GM19239 (cell line): ENCODE measurements at places on chromosomes 6 and 20.

- peak; percentile 46 for DNase-seq
Measured at GRCh38 chr6:11043961-11044711, at the start of gene ELOVL2. Gene ELOVL2, minus strand, starts transcription at chr6:11044305. Its CDS starts 75 bp downstream, at chr6:11044230.

- no peak for DNase-seq
Measured at GRCh38 chr6:42147138-42147562, 4.7 kb upstream of the C6orf132 start.

GRCh38 chr20:8678098-8678776, 390.6 kb upstream of the PLCB4 start:
- no peak for DNase-seq

DNA sequence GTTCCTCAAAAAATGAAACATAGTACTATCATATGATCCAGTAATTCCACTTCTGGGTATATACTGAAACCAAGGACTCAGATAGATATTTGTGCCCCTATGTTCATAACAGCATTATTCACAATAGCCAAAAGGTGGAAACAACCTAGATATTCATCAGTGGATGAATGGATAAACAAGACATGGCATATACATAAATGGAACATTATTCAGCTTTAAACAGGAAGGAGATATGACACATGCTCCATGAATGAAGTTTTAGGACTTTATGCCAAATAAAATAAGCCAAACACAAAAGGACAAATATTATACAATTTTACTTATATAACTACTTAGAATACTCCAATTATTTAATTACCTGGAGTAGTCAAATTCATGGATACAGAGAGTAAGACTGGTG, 16.4 kb downstream of the PLCB1 start:
- no peak for DNase-seq

DNA sequence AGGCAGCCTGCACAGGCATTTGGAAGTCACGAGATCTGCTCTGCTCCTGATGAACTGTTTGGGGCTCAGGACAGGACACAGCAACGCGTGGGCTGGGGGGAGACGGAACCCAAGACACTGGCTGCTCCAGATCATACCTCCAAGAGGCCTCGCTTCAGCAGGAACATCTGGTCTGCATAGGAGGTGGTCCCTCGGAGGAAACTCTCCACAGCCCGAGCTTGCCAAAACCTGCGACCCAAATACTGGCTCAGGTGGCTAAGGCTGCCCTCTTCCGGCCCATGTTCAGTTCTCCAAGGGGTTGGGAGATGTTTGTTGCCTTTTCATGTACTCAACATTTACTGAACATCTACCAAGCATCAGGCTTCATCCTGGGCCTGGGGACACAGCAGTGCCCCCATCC, 51.7 kb downstream of the MYH7B start:
- no peak for DNase-seq

GRCh38 chr6:28600245-28600644, 74.6 kb downstream of the GPX5 start:
- DNase-seq, result no peak

DNA sequence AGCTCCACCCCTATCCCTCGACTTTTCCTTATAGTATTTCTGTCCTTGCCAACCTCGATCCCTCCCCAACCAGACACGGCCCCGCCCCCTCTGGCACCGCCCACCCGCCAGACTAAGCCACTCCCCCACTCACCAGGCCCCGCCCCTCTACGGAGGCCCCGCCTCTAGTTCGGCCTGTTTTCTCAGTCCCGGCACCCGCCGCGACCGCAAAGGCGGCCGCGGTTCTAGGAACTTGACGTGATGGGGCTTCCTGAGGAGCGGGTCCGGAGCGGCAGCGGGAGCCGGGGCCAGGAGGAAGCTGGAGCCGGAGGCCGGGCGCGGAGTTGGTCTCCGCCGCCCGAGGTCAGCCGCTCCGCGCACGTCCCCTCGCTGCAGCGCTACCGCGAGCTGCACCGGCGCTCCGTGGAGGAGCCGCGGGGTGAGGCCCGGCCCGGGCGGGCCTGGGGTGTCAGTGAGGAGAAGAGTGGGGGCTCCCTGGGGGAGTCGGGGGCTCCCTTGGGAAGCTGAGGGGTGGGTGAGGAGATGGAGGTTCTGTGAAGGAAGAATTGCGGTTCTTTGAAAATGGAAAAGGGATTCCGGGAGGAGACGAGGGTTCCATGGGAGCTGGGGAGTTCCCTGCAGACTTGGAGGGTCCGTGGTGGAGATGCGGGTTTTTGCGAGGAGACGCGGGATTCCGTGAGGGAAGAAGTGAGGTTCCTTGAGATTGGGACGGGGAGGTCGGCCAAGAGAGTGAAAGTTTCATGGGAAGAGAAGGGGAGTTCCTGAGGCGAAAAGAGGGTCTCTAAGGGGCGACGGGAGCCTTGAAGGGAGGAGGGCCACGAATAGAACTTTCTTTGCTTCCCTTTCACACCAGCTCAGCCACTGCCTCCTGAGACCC, at the start of gene ACSS2:
TSS of gene ACSS2 (plus strand) at position 207 of the 877 bp plus-strand sequence. CDS start at position 241, 34 bp downstream.
- DNase-seq, result peak; percentile 57

DNA sequence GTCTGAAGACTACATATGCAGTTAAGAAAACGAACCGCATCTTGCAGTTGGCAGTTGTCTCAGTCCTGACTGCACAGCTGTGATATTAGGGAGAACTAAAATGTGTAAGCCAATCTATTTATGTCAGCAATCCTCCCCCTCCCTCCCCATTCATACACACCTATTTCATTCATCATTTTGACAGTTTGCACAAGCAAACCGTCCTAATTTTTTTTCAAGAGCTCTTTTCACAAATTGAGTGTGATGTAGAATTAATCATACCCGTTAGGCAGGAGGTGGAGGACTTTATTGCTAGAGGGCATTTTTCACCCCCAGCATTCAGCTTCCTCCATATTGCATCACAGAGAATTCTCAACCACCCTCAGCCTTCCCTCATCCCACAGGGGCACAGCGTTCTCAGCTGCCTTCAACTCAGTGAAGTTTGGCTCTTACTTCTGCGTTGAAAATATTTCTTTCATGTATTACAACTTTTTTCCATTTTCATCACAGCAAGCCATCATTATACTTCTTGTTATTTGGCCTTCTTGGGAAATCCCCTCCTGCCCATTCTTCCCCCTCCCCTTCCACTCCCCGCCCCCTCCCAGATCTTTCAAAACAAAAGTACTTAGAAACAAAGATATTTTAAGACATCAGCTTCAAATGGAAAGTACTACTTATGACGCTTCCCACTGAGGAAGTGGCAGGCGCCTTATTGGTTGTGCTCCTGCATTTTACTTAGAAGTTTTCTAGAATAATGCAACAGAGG, 37.5 kb downstream of the NOX3 start:
- DNase-seq, result peak; percentile 23
